ENCODE measurements at places on chromosomes 11 and 22.
A peak's percentile ranks its signal among the peaks of the same experiment; 100 is the strongest.

DNA sequence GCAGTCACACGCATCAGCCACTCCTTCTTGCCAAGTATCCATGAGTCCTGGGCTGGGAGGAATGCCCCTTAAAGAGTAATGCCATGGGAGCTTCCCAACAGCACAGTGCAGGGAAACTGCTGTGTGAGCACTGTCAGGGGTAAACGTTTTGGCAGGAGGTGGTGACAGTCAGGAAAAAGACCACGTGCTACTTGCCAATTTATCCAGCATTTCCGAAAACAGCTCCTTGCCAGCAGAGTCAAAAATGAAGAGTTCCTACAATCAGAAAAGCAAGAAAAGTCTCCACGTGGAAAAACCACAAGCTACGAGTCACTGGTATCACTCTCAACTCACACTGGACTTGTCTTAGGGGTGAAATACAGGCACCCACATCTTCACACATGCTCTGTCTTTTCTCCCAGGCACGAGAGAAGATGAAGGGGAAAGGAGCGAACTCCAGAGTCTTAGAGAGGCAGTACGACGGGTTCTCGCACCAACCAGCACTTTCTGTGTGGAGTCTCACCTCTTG is 9.9 kb downstream of the IFT27 start:
- DNase-seq, result no peak

DNA sequence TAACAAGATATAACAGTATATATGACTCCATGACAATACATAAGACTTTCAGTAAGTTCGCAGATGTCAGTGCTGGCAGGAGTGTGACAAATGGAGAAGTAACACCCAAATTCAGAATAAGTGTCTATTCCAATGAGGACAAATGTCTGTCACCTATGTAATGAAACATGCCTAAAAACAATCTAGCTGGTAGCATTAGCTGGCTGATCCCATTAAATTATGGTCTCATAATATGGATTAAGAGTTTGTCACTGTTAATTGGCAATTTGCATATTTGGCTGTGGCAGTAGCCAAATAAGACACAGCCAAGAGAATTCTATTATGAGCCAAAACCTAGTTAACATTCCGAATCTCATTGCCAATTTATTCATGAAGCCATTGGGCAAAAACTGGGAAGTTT is 30.2 kb upstream of the CAVIN3 start:
- no peak for DNase-seq

GRCh38 chr11:44556735-44557409 is 8.6 kb upstream of the CD82 start:
- peak; percentile 63 for DNase-seq

DNA sequence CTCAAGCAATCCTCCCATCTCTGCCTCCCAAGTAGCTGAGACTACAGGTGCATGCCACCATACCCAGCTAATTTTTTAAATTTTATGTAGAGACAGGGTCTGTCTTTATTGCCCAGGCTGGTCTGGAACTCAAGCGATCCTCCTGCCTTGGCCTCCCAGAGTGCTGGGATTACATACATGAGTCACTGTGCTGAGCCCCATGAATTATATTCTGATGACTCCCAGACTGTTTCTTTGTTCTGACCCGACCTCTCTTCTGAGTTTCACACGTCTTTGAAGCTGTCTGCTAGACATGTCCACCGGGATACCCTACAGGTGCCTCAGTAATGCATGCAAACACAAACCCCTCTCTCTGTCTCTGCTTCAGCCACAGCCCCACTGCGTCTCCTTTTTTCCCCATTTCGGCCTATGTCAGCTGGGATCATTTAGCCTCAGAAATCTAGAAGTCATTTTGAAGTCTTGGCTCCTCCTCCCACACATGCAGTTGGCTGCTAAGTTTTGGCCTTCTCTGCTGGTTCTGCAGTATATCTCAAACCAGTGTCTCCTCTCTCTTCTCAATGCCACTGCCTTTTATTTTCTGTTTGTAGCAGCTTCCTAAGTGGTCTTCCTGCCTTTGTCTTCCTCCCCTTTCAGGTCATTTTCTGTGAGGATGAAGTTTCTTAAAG is 4.8 kb downstream of the VPS26B start:
- DNase-seq, result no peak

DNA sequence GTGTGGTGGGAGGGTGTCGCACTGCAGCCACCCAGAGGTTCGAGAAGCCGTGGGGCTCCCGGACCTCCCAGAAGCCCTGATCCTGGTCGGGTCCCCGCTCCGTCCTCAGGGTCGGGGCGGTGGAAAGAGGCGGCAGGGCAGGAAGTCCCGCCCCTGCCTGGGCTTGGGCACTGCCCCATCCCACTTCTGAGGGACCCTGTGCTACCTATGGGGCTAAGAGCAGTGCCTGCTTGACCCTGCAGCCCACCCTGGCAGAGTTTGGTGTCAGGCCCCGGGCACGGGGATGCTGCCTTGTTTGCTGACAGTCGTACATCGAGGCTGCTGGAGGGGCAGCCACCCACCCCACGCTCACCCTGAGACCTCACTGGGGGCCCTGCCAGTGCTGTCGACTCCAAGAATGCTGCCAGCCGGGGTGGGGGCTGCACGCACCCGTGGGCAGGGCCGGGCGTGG is 19.4 kb downstream of the RNH1 start:
- no peak for DNase-seq

DNA sequence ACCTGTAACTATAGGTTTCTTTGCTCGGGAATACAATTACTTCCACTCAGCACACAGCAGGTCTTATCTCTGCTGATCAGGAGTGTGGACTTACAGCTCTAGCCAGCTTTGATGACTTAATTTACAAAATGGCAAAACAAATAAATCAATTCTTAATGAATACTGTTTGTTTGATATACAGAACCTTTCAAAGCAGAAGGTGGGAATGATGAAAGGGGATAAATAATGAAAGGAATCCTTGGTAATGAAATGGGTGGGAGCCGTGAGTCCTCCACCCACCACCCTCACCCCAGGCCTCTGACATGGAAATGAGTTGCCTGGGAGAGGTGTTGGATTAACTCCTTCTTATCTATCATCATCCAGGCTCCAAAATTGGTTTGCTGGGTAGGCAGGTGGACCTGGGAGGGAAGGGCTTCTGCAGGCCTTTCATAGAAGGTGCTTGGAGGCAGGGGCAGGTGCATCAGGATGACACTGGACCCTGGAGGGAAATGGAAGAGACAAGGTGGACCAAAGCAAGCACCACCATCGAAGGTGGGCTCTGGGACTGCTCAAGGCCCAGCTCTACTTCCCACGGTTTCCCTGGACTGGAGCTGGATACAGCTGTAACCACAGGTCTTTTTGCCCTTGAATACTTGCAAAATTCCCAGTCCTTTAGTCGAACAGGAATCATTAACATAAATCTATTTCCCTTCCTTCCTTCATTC is 23.0 kb downstream of the POU2AF1 start:
- no peak for DNase-seq

DNA sequence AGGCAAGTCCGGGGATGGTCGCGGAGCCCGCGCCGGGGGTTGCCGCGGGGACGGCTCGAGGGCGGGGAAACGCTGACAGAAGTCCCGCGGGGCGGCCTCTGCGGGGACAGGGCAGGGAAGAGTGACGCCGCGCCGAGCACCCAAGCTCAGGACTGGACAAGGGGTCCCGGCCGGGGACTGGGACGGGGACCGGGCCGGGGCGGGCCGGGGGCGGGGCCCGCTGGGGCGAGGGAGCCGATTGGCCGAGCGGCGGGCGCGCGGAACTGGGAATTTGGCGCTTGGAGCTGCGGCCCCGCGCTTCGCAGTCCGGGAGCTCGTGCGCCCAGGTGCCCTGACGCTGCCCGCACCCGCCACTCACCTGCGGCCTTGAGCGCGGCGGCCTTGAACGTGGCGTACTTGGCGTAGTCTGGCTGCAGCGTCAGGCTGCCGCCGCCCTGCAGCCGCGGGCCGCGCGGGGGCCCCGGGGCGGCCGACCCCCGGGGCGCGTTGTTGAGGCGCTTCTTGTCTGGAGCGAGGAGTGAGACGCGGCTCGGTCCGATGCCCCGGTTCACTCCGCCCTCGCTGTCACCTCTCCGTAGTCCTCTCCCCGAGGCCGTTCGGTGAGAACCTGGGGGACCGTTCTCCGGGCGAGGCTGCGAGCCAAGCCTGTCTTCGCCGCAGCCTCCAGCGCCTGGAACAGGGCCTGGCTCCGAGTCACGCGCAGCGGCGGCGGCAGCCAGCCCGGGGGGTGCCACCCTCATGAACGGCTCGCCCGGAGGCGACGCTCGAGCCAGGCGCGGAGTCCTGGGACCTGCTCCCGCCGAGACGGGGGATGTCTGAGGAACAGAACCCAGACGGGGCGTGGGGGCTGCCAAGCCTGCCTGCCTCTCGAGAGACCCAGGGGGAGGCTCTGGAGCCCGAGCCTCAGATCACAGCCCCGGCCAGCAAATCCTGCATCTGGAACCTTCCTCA is 4.5 kb downstream of the SHISA8 start:
- no peak for DNase-seq

DNA sequence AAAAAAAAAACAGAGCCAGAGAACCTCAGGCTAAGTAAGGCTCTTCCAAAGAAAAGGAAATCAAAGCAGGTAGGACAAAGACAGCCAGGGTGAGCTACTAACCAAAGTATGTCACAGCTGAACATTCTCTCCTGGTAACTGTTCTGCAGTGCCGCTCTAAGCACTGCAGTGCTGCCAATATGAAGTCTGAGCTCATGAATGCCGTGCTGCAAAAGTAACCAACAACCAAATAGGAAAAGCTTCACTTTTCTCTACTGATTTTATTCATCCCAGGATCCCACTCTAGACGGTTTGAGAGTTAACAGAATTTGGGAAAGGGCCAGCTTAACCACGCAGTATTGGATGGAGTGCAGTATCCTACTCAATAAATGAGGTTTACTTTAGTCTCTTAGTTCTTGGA is 3.5 kb downstream of the SIK3 start:
- no peak for DNase-seq

- peak; percentile 26 for DNase-seq
These were observed 405 bp downstream of the SFI1 start for GRCh38 chr22:31496735-31497146.

DNA sequence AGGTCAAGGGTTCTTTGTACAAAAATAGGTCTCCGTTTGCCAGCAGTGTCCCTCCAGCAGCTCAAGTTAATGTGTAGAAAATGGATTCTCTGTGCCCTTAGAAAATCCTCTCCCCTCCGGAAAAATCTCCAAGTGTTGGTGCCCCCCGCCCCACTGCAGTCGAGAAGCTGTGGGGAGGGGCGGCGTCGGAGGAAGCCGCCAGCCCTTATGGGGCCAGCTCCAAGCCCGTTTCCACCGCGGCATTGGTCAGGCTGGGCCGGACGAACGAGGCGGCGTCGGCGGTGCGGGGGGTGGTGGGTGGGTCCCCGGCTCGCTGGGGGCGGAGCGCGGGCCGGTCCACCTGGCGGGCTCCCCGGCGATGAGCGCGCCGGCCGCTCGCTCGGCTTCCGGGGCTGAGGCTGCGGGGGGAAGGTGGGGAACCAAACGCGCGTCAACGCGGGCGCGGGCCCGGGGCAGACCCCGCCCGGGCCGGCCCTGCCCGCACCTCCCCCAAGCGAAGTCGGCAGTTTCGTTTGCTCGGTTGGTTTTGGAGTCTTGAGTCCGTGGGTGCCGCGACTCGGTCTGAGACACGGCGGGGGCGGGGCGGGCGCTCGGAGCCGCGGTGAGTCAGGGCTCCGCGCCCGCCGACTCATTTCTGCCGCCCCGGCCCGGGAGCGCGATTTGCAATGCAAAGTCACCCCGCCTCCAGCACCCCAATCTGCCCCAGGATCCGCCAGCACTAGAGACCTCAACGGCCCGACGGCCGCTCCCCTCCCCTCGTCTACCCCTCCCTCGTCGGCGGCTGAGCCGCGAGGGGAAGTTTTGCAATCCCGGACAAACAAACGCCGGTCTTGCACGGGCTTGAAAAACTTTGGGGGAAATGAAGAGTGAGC is 1.4 kb downstream of the ASCL2 start:
- DNase-seq, result no peak

GRCh38 chr11:68181719-68182451 is 31.2 kb downstream of the KMT5B start:
- no peak for DNase-seq

- DNase-seq, result no peak
These were observed 131.9 kb downstream of the WNT7B start for GRCh38 chr22:45845076-45845487.

GRCh38 chr11:17533778-17534415 is 10.3 kb downstream of the USH1C start:
- DNase-seq, result no peak

GRCh38 chr11:34154059-34154875 is 48.8 kb downstream of the NAT10 start:
- no peak for DNase-seq

GRCh38 chr11:1205121-1205986 is 17.5 kb upstream of the MUC5B start:
- no peak for DNase-seq

DNA sequence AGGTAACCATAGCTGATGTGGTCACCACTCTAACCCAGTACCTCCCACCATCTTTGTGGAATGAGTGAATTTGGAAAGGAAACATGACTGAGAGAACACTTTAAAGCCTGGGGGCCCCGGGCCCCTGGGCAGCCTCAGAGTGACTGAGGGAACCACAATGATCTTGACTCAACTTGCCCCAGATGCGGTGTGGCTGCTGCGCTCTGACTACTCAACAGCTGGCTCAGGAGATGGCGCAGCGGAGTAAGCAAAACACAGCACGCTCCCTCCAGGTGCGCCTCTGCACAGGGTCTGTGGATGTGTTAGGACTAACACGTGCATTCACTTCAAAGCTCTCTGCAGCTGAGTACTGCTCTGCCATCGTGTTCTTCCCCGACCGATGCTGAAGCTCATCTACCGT is 5.9 kb downstream of the RNF215 start:
- no peak for DNase-seq

GRCh38 chr11:132911186-132911585 is 621.1 kb downstream of the OPCML start:
- no peak for DNase-seq

DNA sequence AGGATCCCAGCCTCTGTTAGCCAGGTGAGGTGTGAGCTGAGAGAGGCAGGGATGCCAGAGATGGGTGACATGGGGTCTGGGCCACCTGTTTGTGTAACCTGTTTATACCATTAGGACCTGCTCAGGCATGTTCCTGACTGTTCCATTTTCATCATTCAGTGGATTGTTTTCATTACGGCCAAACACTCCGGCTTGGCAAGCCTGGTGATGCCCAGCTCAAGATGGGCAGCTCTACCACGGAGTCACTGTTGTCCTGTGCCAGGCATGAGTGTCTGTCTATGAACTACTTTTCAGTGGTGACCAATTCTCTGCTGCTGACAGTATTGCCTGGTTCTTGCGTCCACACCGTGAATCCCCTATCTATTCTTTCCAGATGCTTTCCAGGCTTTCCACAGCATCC is 71.5 kb upstream of the SLC22A12 start:
- DNase-seq, result no peak

DNA sequence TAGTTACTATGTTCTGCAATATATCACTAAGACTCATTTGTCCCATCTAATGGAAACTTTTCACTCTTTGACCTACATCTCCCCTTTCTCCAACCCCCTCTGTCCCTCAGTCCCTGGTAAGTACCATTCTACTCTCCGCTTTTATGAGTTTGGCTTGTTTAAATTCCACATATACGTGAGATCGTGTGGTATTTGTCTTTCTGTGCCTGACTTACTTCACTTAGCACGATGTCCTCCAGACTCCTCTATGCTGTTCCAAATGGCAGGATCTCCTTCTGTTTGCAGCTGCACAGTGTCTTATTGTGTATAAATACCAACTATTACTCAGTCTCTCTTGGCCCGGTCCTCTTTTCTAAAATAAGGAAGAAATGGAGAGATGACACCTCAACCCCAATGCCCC is 205.4 kb upstream of the NTM start:
- no peak for DNase-seq

GRCh38 chr11:78390809-78391208 is 26.8 kb downstream of the GAB2 start:
- no peak for DNase-seq
